ENCODE measurements at places on chromosomes 6 and 20. TPM values are rescaled to one million over a fixed set of nuclear protein-coding genes. Genes with fewer than 3 reads are reported as not detected.

VSTM2L gene
- 41.7 TPM for total RNA-seq

GRCh38 chr20:41408986-41409385, 42.4 kb upstream of the EMILIN3 start:
- no peaks in the 10 kb centered on the region for H3K27me3 ChIP-seq
- peaks cover 37% of the 10 kb centered on the region for H3K4me1 ChIP-seq
- DNase-seq = peak; percentile 73

- peaks cover 9% of the 10 kb centered on the region for H3K27me3 ChIP-seq
- no peaks in the 10 kb centered on the region for H3K36me3 ChIP-seq
- peaks cover 10% of the 10 kb centered on the region for H3K4me1 ChIP-seq
- H3K27ac ChIP-seq = no peak overlapping the region
Observed at GRCh38 chr20:20887593-20888265, 175.3 kb upstream of the RALGAPA2 start.

BEND6 gene
- 99.9 TPM for total RNA-seq

ID4 gene
- 109 TPM for total RNA-seq

- no peak for DNase-seq
- no peak overlapping the region for H3K4me3 ChIP-seq
- no peaks in the 10 kb centered on the region for H3K27me3 ChIP-seq
- no peaks in the 10 kb centered on the region for H3K36me3 ChIP-seq
- H3K4me1 ChIP-seq = peaks cover 6% of the 10 kb centered on the region
Observed at GRCh38 chr6:149065658-149066556, 251.6 kb upstream of the TAB2 start.

RNF182 gene
- 25.6 TPM for total RNA-seq

DNA sequence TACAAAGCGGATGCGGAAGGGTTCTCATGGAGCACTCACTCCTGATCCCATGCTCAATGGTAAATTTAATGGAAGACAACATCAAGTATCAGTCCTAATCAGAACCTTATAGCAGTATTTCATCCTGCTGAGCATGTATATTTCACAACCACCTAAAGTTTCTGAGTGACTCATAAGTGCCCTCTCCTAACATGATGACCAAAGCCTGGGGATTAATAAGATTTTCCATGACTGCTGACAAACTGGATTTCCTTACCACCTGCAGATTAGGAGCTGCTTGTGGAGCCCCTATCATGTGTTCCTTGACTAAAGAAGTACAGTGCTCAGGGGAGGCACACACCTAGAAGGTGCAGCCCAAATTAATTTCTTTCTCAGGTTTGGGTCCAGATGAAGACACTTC, 112.8 kb downstream of the INSM1 start:
- no peak overlapping the region for H3K4me3 ChIP-seq
- H3K4me1 ChIP-seq = no peaks in the 10 kb centered on the region
- no peak for DNase-seq
- H3K36me3 ChIP-seq = peaks cover 4% of the 10 kb centered on the region
- no peak overlapping the region for H3K27ac ChIP-seq

DNA sequence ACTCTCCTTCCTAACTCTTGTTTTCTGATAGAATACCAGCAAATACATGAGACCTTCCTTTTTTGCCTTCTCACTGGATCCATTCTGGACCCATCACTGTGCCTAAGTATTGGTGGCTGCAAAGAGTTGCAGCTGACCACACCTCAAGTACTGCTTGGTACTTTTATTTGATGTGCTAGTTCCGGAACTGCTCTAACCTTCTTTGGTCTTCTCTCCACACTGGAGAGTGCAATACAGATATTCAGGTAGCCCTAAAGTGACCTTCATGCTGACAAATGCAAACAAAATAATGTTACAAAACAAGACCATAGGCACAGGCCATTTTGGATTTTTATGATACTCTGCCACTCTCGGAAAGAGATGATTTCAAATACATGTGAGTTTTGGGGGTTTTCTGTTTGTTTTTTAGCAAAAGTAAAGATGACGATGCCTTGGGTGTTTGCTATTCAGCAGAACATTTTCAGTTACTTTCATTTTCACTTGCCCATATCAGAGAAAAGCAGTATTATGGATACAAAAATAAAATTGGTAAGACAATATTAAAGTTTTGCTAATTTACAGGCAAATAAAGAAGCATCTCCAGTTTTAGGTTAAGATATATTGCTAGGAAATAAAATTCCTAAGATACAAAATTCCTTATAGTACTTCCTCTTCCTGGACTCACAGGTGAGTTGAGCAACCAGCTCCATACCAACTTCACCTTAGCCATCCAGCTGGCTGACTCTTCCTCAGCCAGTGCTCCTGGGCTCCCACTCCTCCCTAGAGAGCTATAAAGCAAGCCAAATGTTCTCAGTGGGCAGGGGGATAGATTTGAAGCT, 42.0 kb downstream of the PTPRK start:
- no peaks in the 10 kb centered on the region for H3K4me1 ChIP-seq
- no peak for DNase-seq
- H3K27me3 ChIP-seq = no peaks in the 10 kb centered on the region
- no peak overlapping the region for H3K27ac ChIP-seq
- no peaks in the 10 kb centered on the region for H3K36me3 ChIP-seq

GRCh38 chr20:2822073-2822472, 5.9 kb downstream of the TMEM239 start:
- H3K27me3 ChIP-seq = peaks cover 39% of the 10 kb centered on the region
- no peak overlapping the region for H3K27ac ChIP-seq
- H3K4me1 ChIP-seq = peaks cover 9% of the 10 kb centered on the region
- DNase-seq = no peak
- no peaks in the 10 kb centered on the region for H3K36me3 ChIP-seq

- peaks cover 3% of the 10 kb centered on the region for H3K36me3 ChIP-seq
- peaks cover 36% of the 10 kb centered on the region for H3K4me1 ChIP-seq
- no peak for DNase-seq
- H3K27ac ChIP-seq = no peak overlapping the region
- no peak overlapping the region for H3K4me3 ChIP-seq
- H3K27me3 ChIP-seq = no peaks in the 10 kb centered on the region
Observed at GRCh38 chr20:41135187-41135887, 2.0 kb upstream of the PLCG1 start.

ADGRG6 gene
- total RNA-seq = 42.2 TPM

MEI4 gene
- total RNA-seq = 1.6 TPM

OOEP gene
- not detected for total RNA-seq

CDSN gene
- not detected for total RNA-seq

DNA sequence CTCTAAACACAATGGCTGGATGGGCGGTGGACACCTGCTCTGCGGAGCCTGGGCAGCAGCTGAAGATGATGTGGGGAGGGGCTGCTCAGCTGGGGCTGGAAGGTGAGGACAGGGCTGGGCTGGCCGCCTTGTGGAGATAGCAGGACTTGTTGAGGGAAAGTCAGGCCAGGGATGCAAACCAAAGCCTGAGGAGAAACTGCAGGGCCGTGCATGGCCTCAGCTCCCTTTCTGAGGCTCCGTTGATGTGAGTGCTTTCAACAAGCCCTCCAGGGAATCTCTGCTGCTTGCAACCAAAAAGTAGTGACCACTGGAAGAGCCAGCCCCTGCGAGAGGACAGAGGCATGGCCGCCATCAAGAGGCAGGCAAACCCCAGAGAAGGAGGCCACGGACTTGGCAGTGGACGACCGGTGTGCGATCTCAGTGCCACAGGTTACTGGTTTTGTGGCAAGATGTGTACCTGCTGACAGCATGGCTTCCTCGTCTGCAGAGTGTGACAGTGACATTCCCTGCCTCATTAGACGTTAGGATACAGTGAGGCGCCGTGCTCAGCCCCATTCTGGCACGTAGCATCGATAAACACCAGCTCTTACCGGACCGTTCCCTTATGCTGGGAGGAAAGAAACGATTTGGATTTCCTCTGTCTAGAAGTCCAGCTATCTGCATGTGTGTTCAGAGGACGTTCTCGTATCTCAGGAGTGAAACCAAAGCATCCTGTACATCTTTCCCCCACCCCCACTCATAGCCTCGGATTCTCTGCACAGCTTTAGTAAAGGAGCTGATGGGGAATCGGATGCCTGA, 37.9 kb downstream of the ERMARD start:
- DNase-seq = no peak
- peak overlapping the region; percentile 56 for H3K4me3 ChIP-seq
- H3K27me3 ChIP-seq = no peaks in the 10 kb centered on the region

DNA sequence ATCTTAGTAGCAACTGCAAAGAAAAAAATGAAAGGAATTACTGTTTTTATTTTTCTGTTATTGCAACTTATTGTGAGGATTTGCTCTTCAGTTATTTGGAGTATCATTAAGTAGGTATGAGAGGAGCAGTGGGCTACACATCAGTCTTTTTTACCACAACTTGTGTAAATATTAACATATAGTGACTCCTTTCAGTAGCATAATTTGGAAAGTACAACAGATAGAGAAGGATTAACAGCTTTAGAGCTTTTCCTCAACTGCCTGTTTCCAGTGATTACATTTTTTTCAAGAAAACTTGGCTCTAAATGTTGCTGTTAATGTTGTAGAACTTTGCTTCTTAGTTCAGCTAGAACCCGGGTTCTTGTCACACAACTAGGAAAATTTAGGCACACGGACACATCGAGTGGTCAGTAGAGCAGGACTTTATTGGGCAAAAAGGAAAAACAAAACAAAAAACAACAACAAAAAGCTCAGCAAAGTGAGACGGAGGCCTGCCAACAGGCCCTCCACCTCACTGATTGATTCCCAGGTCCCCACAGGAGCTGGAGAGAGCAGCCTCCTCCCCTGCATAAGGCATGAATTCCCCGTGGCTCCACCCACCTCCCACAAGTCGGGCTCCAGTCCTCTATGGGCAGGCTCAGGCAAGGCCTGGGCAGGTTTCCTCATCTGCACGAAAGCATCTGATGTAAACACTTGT, 75.1 kb downstream of the ADGRG6 start:
- no peaks in the 10 kb centered on the region for H3K36me3 ChIP-seq
- H3K4me1 ChIP-seq = peaks cover 3% of the 10 kb centered on the region
- DNase-seq = no peak
- no peak overlapping the region for H3K27ac ChIP-seq

IL20RA gene
- 1.3 TPM for total RNA-seq

BHLHE23 gene
- not detected for total RNA-seq

- H3K27ac ChIP-seq = no peak overlapping the region
- no peaks in the 10 kb centered on the region for H3K27me3 ChIP-seq
- H3K4me3 ChIP-seq = no peak overlapping the region
- no peaks in the 10 kb centered on the region for H3K4me1 ChIP-seq
Observed at GRCh38 chr6:131828080-131828479, 20.3 kb downstream of the ENPP1 start.

C6orf15 gene
- not detected for total RNA-seq

- H3K4me3 ChIP-seq = no peak overlapping the region
- H3K4me1 ChIP-seq = peaks cover 4% of the 10 kb centered on the region
- H3K27me3 ChIP-seq = no peaks in the 10 kb centered on the region
- H3K36me3 ChIP-seq = no peaks in the 10 kb centered on the region
- no peak overlapping the region for H3K27ac ChIP-seq
- no peak for DNase-seq
Observed at GRCh38 chr20:52751571-52751970, 220.6 kb upstream of the TSHZ2 start.

DNA sequence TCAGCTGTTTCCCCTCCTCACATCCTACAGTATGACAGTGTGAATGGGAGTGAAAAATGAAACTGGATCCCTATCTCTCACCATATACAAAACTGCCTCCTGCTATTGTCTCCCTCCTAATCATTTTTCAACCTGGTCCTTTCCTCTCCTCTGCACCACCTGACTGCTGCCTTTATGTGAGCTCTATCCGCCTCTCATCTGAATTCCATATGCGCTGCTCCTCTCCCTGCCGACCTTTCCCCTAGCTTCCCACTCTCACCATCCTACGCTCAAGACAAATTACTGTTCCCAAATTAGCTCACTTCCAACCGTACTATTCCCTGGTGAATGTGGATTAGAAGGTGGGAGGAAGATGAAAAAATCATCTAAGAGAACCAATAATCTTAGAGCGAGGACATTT, 148.4 kb upstream of the FBXL4 start:
- no peaks in the 10 kb centered on the region for H3K36me3 ChIP-seq
- no peak for DNase-seq
- no peak overlapping the region for H3K27ac ChIP-seq
- H3K27me3 ChIP-seq = no peaks in the 10 kb centered on the region

BTN2A1 gene
- 15.5 TPM for total RNA-seq

PGC gene
- not detected for total RNA-seq

ARMC2 gene
- 13.6 TPM for total RNA-seq

GRCh38 chr6:41598670-41599014, 39.6 kb upstream of the MDFI start:
- DNase-seq = no peak
- H3K4me3 ChIP-seq = no peak overlapping the region
- H3K36me3 ChIP-seq = peaks cover 52% of the 10 kb centered on the region
- H3K27ac ChIP-seq = no peak overlapping the region
- peaks cover 5% of the 10 kb centered on the region for H3K27me3 ChIP-seq

SAMD3 gene
- total RNA-seq = 5.9 TPM

CAP2 gene
- total RNA-seq = 17.5 TPM

TFAP2B gene
- total RNA-seq = 2.3 TPM

- H3K27me3 ChIP-seq = no peaks in the 10 kb centered on the region
- no peak overlapping the region for H3K4me3 ChIP-seq
- no peaks in the 10 kb centered on the region for H3K36me3 ChIP-seq
- no peak overlapping the region for H3K27ac ChIP-seq
Observed at GRCh38 chr20:21124190-21124589, 1.7 kb upstream of the KIZ start.

DNA sequence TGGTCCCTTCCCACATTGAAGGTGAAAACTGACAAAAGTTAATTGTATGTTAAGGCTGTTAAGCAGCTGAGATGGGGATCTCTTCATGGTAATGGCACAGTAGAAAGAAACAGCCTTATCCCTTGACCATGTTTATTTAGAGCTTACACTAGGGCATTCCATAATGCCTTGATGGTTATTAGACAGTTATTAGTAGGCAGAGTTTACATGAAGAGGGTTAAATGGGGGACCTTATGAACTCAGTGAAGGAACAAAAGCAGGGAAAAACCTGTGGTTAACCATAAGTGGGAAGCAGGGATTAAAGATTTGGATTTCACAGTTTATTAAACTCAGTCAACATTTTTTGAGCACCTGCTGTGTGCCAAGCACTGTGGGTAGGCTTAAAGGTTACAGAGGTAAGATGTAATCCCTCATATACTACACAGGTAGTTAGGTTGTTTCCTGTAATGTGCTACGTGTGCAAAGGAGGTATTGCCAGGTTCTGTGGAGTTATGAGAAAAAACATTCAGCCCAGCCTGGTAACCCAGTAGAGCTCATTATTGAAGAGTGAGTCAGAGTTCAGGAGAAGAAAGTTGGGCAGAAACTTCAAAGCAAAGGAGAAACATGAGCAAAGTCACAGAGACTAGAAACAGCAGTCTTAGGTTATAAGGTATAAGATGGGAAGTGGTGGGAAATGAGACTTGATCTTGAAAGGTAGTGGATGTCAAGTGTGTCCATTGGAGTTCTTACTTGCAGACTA, 32.3 kb upstream of the GNRH2 start:
- H3K27ac ChIP-seq = no peak overlapping the region
- H3K36me3 ChIP-seq = peaks cover 47% of the 10 kb centered on the region
- DNase-seq = no peak
- H3K27me3 ChIP-seq = no peaks in the 10 kb centered on the region

HCK gene
- total RNA-seq = 9.1 TPM

GHRH gene
- not detected for total RNA-seq

SLC13A3 gene
- total RNA-seq = 39.6 TPM

MCHR2 gene
- 0.20 TPM for total RNA-seq

- no peak for DNase-seq
- no peaks in the 10 kb centered on the region for H3K4me1 ChIP-seq
- no peaks in the 10 kb centered on the region for H3K27me3 ChIP-seq
- H3K36me3 ChIP-seq = no peaks in the 10 kb centered on the region
- no peak overlapping the region for H3K27ac ChIP-seq
Observed at GRCh38 chr6:131877999-131878789, 70.4 kb downstream of the ENPP1 start.

BMP2 gene
- 10.1 TPM for total RNA-seq

GRCh38 chr20:19143890-19144289, 68.6 kb upstream of the SLC24A3 start:
- H3K36me3 ChIP-seq = no peaks in the 10 kb centered on the region
- DNase-seq = no peak
- no peaks in the 10 kb centered on the region for H3K27me3 ChIP-seq
- no peak overlapping the region for H3K4me3 ChIP-seq
- no peak overlapping the region for H3K27ac ChIP-seq
